Vagina (tissue), 2 donors: ENCODE measurements at places on chromosomes 2 and 18. TPM values are rescaled to one million over a fixed set of nuclear protein-coding genes. Genes with fewer than 3 reads are reported as not detected.
A peak's percentile ranks its signal among the peaks of the same experiment; 100 is the strongest.

DNA sequence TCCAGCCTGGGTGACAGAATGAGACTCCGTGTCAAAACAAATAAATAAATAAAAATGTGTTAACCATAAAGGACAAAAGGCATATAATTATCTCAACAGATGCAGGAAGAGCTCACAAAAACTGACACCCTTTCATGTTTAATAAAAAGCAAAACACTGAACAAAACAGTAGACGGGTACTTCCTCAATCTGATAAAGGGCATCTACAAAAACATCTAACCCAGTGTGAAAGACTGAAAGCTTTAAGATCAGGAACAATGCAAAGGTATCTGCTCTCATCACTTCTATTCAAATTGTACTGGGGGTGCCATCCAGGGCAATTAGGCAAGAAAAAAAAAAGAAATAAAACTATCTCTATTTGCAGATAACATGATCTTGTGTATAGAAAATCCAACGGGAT is 11.7 kb upstream of the NCL start:
- no peak for DNase-seq

- no peak for DNase-seq
These were observed 119.6 kb downstream of the DDX1 start for GRCh38 chr2:15711126-15711860.

DNA sequence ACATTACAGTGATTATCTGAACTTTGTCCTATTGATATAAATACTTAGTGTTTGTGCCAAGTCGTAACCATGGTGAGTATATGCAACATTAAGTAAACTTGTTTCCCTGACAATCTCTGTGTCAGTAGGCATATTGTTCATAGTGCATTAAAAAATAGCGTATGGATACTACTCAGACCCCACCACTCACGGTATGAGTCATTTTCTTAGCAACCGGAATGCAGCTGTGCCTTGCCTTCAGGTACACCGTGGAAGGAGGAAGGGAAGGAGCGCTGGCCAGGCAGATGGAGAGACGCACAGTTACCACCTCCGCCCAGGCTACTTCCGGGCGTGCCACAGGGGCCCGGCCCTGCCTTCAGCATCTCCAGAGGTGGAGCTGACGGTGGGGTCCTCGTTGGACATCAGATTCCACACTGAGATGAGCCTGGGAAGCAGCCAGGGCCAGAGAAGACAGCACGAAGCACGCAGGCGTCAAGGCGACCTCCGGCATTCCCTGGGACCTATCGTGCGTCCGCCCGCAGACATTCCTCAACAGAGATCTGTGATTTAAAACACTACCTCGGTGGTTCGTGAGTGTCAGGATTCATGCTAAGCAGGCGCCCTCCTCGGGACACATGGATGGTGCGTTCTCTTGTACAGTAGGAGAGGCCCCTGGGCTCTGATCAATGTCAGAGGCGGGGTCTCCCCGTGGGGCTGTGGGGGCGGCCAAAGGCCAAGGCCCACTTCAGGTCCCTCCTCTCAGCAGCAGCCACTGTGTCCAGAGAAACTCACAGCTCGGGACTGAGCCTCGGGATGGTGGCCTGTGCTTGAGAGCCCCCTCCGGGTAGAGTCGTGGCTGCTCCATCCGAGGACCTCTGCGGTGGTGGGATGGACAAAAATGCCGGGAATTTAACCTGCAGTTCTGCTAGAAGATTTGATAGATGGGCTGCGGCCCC is 82.2 kb upstream of the HDAC4 start:
- no peak for DNase-seq

- no peak for DNase-seq
These were observed 1148.1 kb upstream of the FANCL start for GRCh38 chr2:59389240-59389639.

DNA sequence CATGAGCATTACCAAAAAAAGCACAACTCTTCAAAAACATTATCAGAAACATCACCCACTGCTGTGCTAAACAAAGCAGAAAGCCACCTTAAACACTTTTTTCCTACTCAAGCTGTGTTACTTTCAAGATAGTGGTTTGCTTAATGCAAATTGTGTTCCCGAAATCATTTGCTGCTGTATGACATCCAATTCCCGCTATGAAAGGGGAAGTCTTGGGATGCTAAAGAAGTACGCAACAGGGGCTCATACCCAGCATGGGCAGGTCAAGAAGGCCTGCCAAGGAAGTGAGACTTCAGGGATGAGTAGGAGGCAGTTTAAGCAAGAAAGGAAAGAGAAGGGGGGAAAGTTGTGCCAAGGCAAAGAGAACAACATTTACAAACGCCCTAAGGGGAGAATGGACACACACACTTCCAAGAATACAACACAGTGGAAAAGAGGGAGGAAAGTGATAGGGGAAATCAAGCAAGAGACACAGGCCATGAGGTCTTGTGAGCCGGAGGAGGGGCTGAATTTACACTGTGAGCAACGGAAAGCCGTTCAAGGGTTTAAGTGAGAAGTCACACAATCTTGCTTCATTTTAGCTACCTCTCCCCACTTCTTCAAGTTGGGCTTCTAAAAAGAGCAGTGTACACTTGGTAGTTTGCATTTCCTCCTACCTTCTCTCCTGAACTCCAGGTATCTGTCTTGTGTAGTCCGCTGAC is 4.0 kb downstream of the PTPN2 start:
- DNase-seq: no peak

- no peak for DNase-seq
These were observed 296.2 kb upstream of the ZC3H15 start for GRCh38 chr2:186189816-186190215.

- no peak for DNase-seq
These were observed 185.0 kb downstream of the ANAPC1 start for GRCh38 chr2:111698743-111699554.

- DNase-seq: no peak
These were observed 86.8 kb downstream of the RBMS1 start for GRCh38 chr2:160406591-160407392.

DNA sequence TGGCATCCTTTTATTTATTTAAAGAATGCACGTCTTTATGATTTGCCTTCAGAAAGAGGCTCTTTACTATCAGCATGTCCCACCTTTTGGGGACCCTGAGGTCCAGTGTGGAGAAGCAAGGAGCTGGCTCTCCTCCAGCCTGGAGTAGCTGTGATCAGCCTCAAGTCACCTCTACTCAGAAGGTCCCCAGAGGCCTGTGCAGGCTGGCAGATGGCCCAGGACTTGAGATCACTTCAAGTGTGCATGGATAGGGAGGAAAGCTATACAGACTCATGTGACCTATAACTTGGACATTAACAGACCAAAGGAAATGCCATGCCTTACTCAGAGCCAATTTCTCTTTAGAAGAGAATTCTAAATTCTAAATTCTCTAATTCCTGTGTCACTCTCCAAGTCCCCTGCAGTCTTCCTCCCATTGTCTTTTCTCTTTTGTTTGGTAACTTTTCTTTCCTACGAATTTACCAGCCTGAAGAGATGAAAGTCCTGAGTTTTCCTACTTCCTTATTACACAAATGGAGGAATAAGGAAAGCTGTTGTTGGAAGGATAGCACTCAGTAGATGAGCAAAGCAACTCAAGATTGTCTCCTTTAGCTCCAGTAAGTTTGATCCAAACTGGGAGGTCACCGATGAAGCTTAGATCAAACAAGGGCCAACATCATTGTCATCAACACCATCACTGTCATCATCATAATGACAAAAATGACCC is 163.9 kb downstream of the GFPT1 start:
- DNase-seq: peak; percentile 62

- no peak for DNase-seq
These were observed 634.9 kb upstream of the PIK3C3 start for GRCh38 chr18:41320100-41320499.

DNA sequence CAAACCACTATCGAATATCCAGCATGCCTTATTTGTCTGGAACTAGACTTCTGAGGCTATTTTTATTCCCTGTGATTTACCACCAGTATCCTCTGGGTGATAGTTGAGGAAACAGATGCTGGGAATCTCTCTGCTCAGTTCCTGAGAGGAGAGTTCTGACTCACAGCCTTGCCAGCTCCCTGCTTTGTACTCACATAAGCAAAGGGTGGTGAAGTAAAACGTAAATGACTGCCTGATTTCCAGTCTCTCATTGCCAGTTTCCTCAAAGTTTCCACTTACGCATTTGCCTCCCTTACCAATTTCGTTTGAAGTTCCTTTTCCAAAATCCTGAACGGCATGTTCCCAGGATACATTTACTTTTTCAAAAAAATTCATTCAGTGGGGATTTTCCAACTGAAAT is 69.2 kb upstream of the HNRNPA3 start:
- DNase-seq: no peak

- no peak for DNase-seq
These were observed 15.3 kb downstream of the SNORC start for GRCh38 chr2:232885264-232885961.

DNA sequence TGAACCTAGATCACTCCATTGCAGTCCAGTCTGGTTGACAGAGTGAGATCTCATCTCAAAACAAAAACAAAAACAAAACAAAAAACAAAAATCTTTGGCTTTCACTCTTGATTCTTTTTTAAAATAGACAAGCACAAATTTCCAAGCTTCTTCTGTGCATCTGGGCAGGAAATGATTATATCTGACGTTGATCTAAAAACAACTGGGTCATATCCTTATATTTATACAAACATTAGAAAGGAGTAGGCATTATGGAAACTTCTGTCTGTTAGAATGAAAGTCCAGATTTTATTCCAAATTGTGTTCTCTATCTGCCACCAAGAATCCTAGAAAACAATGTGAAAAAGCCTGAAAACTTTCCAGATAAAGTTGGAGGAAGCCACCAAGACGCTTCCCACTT is 26.2 kb upstream of the PMAIP1 start:
- no peak for DNase-seq

Gene MRPL33
- total RNA-seq: 87.7 TPM

Gene CCDC178
- 10.8 TPM for total RNA-seq

Gene RAB17
- total RNA-seq: not detected

Gene CNTNAP5
- not detected for total RNA-seq

Gene KIDINS220
- 67.8 TPM for total RNA-seq

Gene PDCD1
- total RNA-seq: 3.9 TPM

Gene PRKAG3
- total RNA-seq: not detected

Gene LAMA3
- 106 TPM for total RNA-seq

Gene ATG16L1
- total RNA-seq: 29.2 TPM
